Progenitor cell of endocrine pancreas (in vitro differentiated cells): ENCODE measurements at places on chromosomes 16 and 17. TPM values are rescaled to one million over a fixed set of nuclear protein-coding genes. Genes with fewer than 3 reads are reported as not detected.

Gene SSTR5
- total RNA-seq = 1.0 and 1.4 TPM in 2 replicates

Gene SLC13A2
- total RNA-seq = 0.29 and 0.31 TPM in 2 replicates

Gene ACSM2A
- total RNA-seq = not detected in 2 replicates

Gene GDPD3
- 13.3 and 13.8 TPM in 2 replicates for total RNA-seq

Gene P2RX5
- 0.89 and 0.95 TPM in 2 replicates for total RNA-seq

Gene SEZ6
- 9.8 and 10.1 TPM in 2 replicates for total RNA-seq

Gene ZNF750
- total RNA-seq = 0.07 and 0.11 TPM in 2 replicates

Gene SCGB1C2
- not detected in 2 replicates for total RNA-seq

Gene RNF222
- total RNA-seq = not detected in 2 replicates

Gene ATP2A3
- total RNA-seq = 54.0 and 59.2 TPM in 2 replicates

Gene B3GNT9
- total RNA-seq = 5.1 TPM in 2 replicates

Gene PPP1R1B
- 0.89 TPM in 1 of 2 replicates, not detected in the other for total RNA-seq

Gene LITAFD
- not detected in 2 replicates for total RNA-seq

Gene MGAT5B
- 2.8 and 4.6 TPM in 2 replicates for total RNA-seq

Gene KRTAP2-3
- not detected in 2 replicates for total RNA-seq

Gene ABCA8
- 0.31 and 0.44 TPM in 2 replicates for total RNA-seq

Gene CBFA2T3
- 12.5 and 12.9 TPM in 2 replicates for total RNA-seq

Gene TMEM92
- 7.4 and 7.6 TPM in 2 replicates for total RNA-seq

Gene PSMC5
- 101 and 109 TPM in 2 replicates for total RNA-seq

Gene DOK4
- 35.0 and 38.6 TPM in 2 replicates for total RNA-seq

Gene KRT13
- not detected in 2 replicates for total RNA-seq

Gene OR1E2
- total RNA-seq = not detected in 2 replicates

Gene HAP1
- 13.7 and 14.9 TPM in 2 replicates for total RNA-seq

Gene AOC3
- total RNA-seq = 1.2 and 2.6 TPM in 2 replicates

Gene RAB37
- total RNA-seq = 3.2 TPM in 2 replicates

Gene CCL15
- total RNA-seq = 0.29 TPM in 1 of 2 replicates, not detected in the other

Gene KCNAB3
- total RNA-seq = 6.0 and 6.4 TPM in 2 replicates

Gene P2RX1
- total RNA-seq = 0.19 and 0.60 TPM in 2 replicates

Gene NR1D1
- 2.4 and 2.6 TPM in 2 replicates for total RNA-seq
